ENCODE measurements at places on chromosomes 13 and 19. TPM values are rescaled to one million over a fixed set of nuclear protein-coding genes. Genes with fewer than 3 reads are reported as not detected.

DNA sequence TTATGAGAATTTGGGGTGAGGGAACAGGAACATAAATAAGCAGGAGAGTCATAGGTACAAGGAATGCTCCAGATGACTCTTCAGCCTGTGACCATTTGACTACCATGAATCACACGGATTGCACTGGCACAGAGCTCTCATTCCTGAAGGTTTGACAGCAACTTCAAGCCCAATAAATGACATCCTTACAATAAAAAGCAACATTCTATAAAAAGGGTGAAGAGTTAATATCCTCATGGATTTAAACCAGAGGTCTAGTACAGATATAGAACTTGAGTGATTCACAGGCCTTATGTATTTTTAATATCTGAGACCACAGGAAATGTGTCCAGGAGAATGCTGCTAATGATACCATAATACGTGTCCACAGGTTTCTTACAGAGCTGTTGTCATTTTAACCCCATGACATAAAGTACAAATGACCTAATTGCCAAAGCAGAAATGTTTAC lies 158.1 kb downstream of the IRS2 start:
- no peak for DNase-seq
- H3K27ac ChIP-seq: no peak overlapping the region
- no peaks in the 10 kb centered on the region for H3K36me3 ChIP-seq
- no peaks in the 10 kb centered on the region for H3K27me3 ChIP-seq
- no peak overlapping the region for H3K4me3 ChIP-seq

- H3K36me3 ChIP-seq: no peaks in the 10 kb centered on the region
- no peak overlapping the region for H3K27ac ChIP-seq
- H3K27me3 ChIP-seq: no peaks in the 10 kb centered on the region
- no peaks in the 10 kb centered on the region for H3K4me1 ChIP-seq
- DNase-seq: no peak
Measured at GRCh38 chr13:50401049-50401505, 385.8 kb downstream of the KCNRG start.

PALM3 gene
- not detected for total RNA-seq

DNA sequence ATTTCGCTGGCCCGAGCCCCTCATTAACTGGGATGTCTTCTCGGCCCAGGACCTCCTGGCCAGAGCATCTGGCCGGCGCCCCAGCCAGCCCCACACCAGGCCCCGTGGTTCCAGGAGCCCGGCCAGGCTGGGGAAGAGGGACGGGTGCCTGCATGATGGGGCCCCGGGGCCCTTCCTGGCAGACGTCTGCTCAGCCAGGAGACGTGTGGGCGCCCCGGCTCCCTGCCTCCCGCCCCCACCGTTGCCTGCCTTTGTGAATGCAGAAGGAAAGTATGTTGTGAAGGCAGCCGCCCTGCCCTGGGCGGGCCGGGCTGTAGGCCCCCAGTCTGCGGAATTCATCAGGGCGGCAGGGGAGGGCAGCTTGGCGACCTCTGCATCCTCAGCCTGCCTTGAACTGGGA lies 4.4 kb upstream of the COMP start:
- H3K27me3 ChIP-seq: peaks cover 38% of the 10 kb centered on the region
- H3K4me1 ChIP-seq: peaks cover 4% of the 10 kb centered on the region

MEIOSIN gene
- total RNA-seq: not detected

C2CD4C gene
- not detected for total RNA-seq

- peaks cover 7% of the 10 kb centered on the region for H3K27me3 ChIP-seq
- peaks cover 18% of the 10 kb centered on the region for H3K4me1 ChIP-seq
- peak overlapping the region; percentile 85 for H3K4me3 ChIP-seq
Measured at GRCh38 chr13:102800145-102801041, 1.5 kb downstream of the BIVM start.

GRCh38 chr19:17468302-17469091 lies 1.8 kb upstream of the SLC27A1 start:
- H3K4me3 ChIP-seq: peak overlapping the region; percentile 91
- H3K27ac ChIP-seq: peak overlapping the region; percentile 84
- peaks cover 4% of the 10 kb centered on the region for H3K27me3 ChIP-seq
- no peaks in the 10 kb centered on the region for H3K36me3 ChIP-seq
- peaks cover 23% of the 10 kb centered on the region for H3K4me1 ChIP-seq

- no peak overlapping the region for H3K4me3 ChIP-seq
- no peak overlapping the region for H3K27ac ChIP-seq
- H3K27me3 ChIP-seq: no peaks in the 10 kb centered on the region
- no peaks in the 10 kb centered on the region for H3K4me1 ChIP-seq
- H3K36me3 ChIP-seq: no peaks in the 10 kb centered on the region
Measured at GRCh38 chr13:55013051-55013450, 1984.4 kb downstream of the OLFM4 start.

ADAMTS10 gene
- 0.33 TPM for total RNA-seq

DNA sequence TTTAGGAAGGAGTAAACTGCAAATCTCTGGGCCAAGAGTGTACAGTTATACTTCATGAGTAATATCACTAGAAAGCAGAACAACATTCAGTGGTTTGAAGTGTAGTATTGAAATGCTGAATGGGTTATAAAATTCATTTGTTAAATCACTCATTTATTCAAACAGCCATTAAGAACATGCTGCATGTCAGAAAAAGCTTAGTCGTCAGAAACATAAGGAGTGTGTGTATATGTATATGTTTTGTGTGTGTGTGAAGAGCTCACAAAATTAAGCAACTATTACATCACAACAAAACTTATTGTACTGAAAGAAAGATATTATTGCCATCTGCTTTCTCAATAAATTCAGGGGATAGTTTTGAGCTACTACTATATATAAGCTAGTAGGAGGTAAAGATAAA lies 165.4 kb upstream of the PCDH9 start:
- no peaks in the 10 kb centered on the region for H3K36me3 ChIP-seq
- H3K4me1 ChIP-seq: no peaks in the 10 kb centered on the region
- no peak overlapping the region for H3K27ac ChIP-seq
- H3K4me3 ChIP-seq: no peak overlapping the region

DNA sequence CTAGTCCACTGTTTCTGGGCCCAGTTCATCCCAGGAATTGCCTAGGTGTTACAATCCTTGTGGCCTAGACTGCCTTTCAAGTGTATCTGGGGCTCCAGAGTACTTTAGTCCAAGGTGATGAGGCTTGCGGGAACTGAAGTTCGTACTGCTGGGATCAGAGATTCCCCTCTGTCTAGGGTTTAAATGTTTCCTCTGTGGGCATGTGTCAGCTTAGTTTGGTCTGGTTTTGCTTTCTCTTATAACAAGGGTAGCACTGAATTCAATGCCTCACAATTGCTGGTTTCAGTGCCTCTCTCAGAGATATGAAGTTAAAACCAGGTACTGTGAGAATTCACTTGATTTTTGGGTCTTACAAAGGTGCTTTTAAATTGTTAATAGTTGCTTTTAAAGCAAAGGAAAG lies 30.8 kb downstream of the RGCC start:
- no peak overlapping the region for H3K27ac ChIP-seq
- H3K4me1 ChIP-seq: peaks cover 22% of the 10 kb centered on the region
- no peaks in the 10 kb centered on the region for H3K27me3 ChIP-seq
- no peak for DNase-seq
- H3K36me3 ChIP-seq: no peaks in the 10 kb centered on the region

- H3K4me3 ChIP-seq: no peak overlapping the region
- H3K27me3 ChIP-seq: no peaks in the 10 kb centered on the region
- H3K27ac ChIP-seq: no peak overlapping the region
- H3K36me3 ChIP-seq: no peaks in the 10 kb centered on the region
Measured at GRCh38 chr13:48159401-48159800, 64.5 kb upstream of the MED4 start.

GRCh38 chr13:91643394-91643793 lies 245.0 kb downstream of the GPC5 start:
- no peak overlapping the region for H3K4me3 ChIP-seq
- no peaks in the 10 kb centered on the region for H3K36me3 ChIP-seq
- DNase-seq: no peak
- no peaks in the 10 kb centered on the region for H3K27me3 ChIP-seq
- H3K27ac ChIP-seq: no peak overlapping the region
- no peaks in the 10 kb centered on the region for H3K4me1 ChIP-seq

- H3K36me3 ChIP-seq: no peaks in the 10 kb centered on the region
- H3K4me1 ChIP-seq: no peaks in the 10 kb centered on the region
- no peak overlapping the region for H3K27ac ChIP-seq
- DNase-seq: no peak
Measured at GRCh38 chr13:26964278-26965250, 204.0 kb upstream of the GPR12 start.

ZNF560 gene
- total RNA-seq: 0.15 TPM

POGLUT2 gene
- not detected for total RNA-seq

UBE2L5 gene
- total RNA-seq: 0.42 TPM

DNA sequence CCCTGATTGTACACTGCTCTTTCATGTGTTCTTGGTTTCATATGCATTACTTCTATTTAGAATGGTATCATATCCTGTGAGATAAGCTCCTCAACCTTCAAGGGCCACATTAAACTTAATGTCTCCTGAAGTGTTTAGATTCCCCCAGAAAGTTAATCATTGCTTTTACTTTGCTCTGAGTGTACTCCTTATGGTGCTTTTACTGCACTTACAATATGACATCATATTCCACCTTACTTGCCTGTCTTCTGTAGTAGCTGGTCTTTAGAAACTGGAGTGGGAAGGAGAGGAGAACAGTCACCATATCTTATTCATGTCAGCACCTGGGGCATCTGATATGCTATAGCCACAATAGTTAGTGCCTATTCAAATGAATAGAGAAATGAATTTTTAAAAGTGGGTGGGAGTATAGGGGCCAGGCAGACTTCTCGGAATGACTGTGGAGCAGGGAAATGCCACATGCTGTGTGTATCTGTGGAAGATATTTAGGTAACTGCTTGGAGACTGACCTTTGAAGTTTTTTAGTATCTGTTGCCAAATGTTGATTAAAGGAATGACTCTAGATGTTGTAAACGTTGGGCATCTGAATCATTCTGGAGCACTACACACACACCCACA lies 40.2 kb downstream of the SLAIN1 start:
- DNase-seq: no peak
- H3K27ac ChIP-seq: no peak overlapping the region
- no peak overlapping the region for H3K4me3 ChIP-seq
- no peaks in the 10 kb centered on the region for H3K4me1 ChIP-seq

GRCh38 chr13:40776232-40776631 lies 5.2 kb upstream of the MRPS31 start:
- no peak overlapping the region for H3K4me3 ChIP-seq
- H3K27me3 ChIP-seq: no peaks in the 10 kb centered on the region
- peaks cover under 1% of the 10 kb centered on the region for H3K36me3 ChIP-seq
- H3K27ac ChIP-seq: peak overlapping the region; percentile 91
- no peak for DNase-seq
- peaks cover 19% of the 10 kb centered on the region for H3K4me1 ChIP-seq

GRCh38 chr13:99871249-99871898 lies 100.2 kb downstream of the ZIC5 start:
- H3K27me3 ChIP-seq: no peaks in the 10 kb centered on the region
- peaks cover 6% of the 10 kb centered on the region for H3K36me3 ChIP-seq
- DNase-seq: no peak
- H3K27ac ChIP-seq: no peak overlapping the region
- H3K4me1 ChIP-seq: peaks cover 9% of the 10 kb centered on the region

GRCh38 chr19:17605761-17606589 lies 50.5 kb downstream of the COLGALT1 start:
- H3K4me1 ChIP-seq: peaks cover 15% of the 10 kb centered on the region
- no peaks in the 10 kb centered on the region for H3K36me3 ChIP-seq
- DNase-seq: peak; percentile 80
- peaks cover 31% of the 10 kb centered on the region for H3K27me3 ChIP-seq

DNA sequence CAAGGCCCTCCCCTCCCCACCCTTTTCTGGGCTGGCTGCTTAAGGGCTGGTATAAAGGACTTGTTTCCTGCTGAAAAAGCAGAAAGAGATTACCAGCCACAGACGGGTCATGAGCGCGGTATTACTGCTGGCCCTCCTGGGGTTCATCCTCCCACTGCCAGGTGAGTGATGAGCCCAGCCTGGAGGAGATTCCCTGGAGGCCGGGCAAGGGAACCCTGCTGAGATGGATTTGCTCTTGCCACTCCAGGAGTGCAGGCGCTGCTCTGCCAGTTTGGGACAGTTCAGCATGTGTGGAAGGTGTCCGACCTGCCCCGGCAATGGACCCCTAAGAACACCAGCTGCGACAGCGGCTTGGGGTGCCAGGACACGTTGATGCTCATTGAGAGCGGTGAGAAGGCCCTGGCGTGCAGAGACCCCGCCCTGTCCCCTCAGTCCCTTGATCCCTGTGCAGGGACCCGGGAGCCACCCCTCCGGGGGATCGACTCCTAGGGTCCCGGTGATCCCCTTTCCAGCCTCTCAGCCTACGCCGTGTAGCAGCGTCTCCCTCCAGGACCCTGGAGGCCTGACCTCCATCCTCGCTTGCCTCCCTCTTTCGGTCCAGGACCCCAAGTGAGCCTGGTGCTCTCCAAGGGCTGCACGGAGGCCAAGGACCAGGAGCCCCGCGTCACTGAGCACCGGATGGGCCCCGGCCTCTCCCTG lies at the start of gene CD177:
Gene CD177, plus strand, starts transcription at position 81 of the 699 bp plus-strand sequence. Its CDS starts 29 bp downstream, at position 110.
- no peaks in the 10 kb centered on the region for H3K4me1 ChIP-seq
- peaks cover 13% of the 10 kb centered on the region for H3K27me3 ChIP-seq
- H3K36me3 ChIP-seq: no peaks in the 10 kb centered on the region

IL11 gene
- not detected for total RNA-seq

KCNRG gene
- 3.1 TPM for total RNA-seq

GRCh38 chr19:15177269-15178116 lies 23.3 kb downstream of the NOTCH3 start:
- H3K4me3 ChIP-seq: no peak overlapping the region
- H3K4me1 ChIP-seq: peaks cover 4% of the 10 kb centered on the region
- no peak overlapping the region for H3K27ac ChIP-seq
- H3K27me3 ChIP-seq: peaks cover 16% of the 10 kb centered on the region
- H3K36me3 ChIP-seq: no peaks in the 10 kb centered on the region

DNA sequence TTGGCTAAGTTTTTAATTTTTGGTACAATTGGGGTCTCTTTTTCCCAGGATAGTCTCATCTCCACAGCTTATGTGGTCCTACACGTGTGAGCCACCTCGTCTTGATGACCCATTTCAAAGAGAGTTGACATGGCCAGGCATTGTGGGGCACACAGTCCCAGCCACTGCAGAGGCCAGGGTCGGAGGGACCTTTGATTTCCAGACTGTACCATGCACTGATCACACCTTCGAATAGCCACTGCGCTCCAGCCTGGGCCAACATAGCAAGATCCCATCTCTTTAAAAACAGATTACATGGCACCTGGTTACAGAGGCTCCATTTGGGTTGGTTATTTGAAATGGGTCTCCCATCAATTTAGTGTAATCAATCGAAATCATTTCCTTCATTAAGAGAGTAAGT lies 71.6 kb downstream of the DPRX start:
- H3K36me3 ChIP-seq: no peaks in the 10 kb centered on the region
- no peaks in the 10 kb centered on the region for H3K27me3 ChIP-seq
- H3K4me3 ChIP-seq: no peak overlapping the region
- no peak overlapping the region for H3K27ac ChIP-seq
- DNase-seq: no peak

FBXL12 gene
- 41.9 TPM for total RNA-seq

GRCh38 chr13:73572824-73573223 lies 514.0 kb downstream of the KLF5 start:
- no peak overlapping the region for H3K4me3 ChIP-seq
- DNase-seq: no peak
- no peak overlapping the region for H3K27ac ChIP-seq
- no peaks in the 10 kb centered on the region for H3K27me3 ChIP-seq
- no peaks in the 10 kb centered on the region for H3K4me1 ChIP-seq
- no peaks in the 10 kb centered on the region for H3K36me3 ChIP-seq

All from activated B cell treated with CpG ODN at 0.5 μM for 24 hours (primary cell).